ENCODE measurements at places on chromosomes 3 and 15.

- no peak for DNase-seq
Measured at GRCh38 chr15:85607141-85607806, 187.5 kb downstream of the KLHL25 start.

GRCh38 chr15:31347067-31347975 lies 20.7 kb downstream of the KLF13 start:
- DNase-seq, result peak; percentile 67

DNA sequence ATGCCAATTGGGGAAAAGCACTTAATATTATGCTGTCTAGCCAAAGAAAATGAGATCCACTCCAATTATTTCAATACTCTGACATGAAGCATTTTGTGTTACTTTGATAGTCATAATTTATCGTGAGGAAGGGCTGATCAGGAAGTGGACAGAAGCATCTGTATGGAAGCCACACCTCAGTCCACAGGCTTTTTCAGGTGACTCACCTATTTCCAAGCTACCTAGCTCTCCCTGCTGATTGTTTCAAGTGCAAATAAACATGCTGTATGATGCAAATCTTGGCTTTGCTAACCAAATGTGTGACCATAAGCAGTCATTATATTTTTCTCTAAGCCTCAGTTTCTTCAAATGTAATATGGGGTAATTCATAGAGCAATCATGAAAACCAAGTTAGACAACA lies 30.8 kb upstream of the CPB1 start:
- DNase-seq, result no peak

GRCh38 chr15:66598095-66598815 lies 32.5 kb upstream of the LCTL start:
- DNase-seq, result no peak

GRCh38 chr15:58602823-58603222 lies 146.7 kb downstream of the ADAM10 start:
- DNase-seq, result no peak

DNA sequence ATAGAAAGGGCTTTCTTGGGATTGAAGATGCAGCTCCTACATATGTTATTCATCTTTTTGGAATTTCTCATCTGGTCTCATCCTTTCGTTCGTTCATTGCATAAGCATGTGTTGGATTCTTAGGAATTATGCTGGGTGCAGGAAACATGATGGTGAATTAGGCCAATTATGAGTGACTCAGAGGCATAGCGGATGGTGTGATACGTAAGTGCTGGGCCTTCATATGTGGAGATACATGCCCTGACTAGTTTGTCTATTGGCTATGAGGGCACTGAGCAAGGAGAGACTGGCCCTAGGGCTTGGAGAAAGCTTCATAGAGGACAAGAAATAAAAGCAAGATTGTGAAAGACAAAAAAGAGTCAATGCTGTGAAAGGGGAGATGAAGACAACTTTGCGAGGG lies 235.1 kb downstream of the MYRIP start:
- no peak for DNase-seq

DNA sequence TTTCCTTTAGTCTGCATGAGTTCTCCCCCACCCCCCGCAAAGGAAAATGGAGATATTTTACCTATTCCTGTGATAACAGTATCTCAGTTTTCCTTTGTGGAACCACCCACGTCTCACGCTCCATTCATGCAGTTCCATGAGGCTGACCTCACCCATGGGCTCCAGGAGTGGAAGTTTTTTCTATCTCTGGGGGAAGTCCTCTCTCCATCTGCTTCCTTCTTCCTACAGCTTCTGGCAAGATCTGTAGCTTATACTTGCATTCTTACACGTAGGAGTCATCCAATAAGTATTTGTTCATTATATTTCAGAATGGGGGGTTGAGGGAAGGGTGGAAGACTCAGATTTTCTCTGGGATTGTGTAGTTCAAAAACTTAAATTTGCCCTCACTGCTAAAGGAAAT lies 5.8 kb upstream of the GLCE start:
- DNase-seq, result no peak

GRCh38 chr3:16026753-16027152 lies 147.7 kb upstream of the GALNT15 start:
- no peak for DNase-seq

- DNase-seq, result no peak
Measured at GRCh38 chr15:90883976-90884718, at the start of gene FES. Gene FES, plus strand, starts transcription at chr15:90884504. Its CDS starts 542 bp downstream, at chr15:90885046.

DNA sequence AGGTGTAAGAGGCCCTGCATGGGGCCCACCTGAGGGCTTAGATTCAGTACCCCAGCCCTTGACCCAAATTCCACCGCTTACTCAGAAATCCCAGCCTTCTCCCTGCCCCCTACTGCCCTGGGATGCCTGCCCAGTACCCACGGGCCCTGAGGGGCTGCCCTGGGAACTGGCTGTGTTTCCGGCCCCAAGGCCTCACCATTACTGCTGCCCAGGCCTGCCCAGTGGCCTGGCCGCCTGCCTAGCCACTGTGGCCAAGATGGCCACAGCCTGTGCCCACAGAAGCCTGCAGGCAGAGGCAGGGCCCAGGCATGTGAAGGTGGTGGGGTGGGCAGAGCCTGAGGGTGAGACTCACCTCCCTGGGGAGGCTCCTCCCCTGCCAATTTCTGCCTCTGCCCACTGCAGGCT lies 6.1 kb upstream of the PRKCD start:
- no peak for DNase-seq

DNA sequence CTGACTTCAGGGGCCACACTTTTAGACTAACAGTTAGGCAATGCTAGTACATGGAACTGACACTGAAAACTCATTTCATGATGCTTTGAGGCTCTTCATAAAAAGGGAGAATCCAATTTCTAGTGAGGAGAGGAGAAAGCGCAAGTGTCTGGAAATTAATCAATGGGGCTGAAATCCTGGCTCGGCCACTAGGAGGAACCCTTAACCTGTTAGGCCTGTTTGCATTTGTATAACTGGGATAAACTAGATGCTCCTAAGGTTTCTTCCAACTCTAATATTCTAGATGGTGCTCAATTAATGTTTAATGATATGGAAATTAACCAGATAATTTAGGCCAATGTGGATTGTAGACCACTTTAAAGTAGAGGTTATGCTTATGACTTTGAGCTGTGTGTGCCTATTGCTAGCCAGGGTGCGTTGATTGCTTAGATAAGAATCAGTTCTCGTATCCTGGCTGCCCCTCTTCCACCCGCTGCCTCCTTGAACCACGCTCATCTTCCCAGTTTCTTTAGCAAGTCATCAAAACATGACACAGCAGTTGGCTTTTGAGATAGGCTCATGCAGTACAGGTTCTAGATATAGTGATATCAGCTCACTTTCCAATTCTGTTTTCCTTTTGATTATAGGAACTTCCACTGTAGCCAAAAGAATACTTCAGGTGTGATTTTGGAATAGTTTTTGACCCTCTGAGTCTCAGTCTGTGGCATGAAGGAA lies 16.8 kb upstream of the CRBN start:
- no peak for DNase-seq

GRCh38 chr3:50600841-50601591 lies 10.6 kb downstream of the CISH start:
- peak; percentile 87 for DNase-seq

DNA sequence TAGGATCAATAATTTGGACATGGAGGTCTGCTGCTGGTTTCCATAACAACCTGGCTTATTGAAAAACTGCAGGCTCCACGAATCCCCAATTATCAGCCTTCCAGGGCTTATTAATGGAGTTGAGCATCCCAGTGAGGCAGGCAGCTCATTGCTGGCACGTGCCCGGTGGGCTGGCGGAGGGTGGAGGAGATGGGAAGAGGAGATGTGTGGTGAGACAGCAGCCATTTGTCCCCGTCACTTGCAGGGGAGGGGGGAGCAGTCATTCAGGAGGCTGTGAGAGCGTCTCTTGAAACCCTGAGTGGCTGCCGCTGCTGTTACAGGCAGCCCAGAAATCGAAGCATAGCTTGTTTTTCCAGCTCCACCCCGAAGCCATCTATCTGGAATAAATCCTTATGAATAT lies 70.6 kb downstream of the GAP43 start:
- DNase-seq, result no peak

DNA sequence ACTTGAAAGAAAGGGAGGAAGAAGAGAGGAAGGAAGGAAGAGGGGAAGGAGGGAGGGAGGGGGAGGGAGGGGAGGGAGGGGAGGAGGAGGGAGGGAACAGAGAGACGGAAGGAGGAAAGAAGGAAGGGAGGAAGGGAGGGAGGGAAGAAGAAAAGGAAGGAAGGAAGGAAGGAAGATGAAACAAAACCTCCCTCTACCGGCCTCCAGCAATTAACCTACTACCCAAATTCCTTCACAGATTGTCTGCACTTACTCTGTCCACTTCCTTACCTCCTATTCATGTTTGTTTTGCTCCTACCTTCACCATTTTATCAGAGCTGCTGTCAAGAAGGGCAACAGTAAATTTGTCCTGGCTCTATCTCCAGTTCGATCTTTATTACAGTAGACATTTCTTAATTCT lies 44.6 kb upstream of the BCL6 start:
- DNase-seq, result no peak

- no peak for DNase-seq
Measured at GRCh38 chr3:184377374-184377773, 633 bp downstream of the THPO start.

GRCh38 chr15:91936182-91936775 lies 82.8 kb downstream of the SLCO3A1 start:
- no peak for DNase-seq

DNA sequence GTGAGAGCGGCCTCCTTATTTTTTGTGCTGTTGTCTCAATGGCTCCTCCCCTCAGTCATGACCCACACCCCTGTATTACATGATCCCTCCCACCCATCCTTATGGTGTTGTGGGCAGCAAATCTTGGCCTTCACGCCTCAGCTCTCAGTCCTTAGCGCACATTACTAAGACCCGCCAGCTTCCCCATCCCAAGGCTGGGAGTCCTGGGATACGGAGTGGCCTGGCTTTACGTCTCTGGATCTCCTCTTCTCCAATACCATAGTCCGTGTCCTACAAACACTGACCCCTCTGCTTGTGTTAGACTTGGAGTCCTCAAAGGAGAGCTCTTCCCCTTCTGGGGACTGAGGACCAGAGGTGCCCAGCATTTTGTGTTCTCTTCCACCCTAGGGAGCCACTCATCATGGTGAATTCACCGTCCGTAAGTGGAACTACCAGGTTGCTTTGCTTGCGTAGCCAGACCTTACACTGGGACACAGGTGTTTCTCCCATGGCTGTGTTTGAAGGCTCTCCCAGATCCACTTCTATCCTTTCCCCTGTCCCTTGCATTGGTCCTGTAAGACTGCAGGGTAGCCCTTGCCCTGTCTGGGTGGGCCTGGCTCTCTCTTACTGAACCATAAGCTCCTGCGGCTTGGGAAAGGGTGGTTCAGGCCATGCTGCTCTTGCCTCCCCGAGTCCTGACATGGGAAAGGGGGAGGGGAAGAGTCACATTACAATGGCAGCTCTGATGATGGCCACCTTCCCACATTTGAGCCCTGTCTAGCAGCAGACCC lies 13.6 kb downstream of the GRM2 start:
- no peak for DNase-seq

- DNase-seq, result no peak
Measured at GRCh38 chr3:136069933-136070332, 104.4 kb downstream of the PPP2R3A start.

DNA sequence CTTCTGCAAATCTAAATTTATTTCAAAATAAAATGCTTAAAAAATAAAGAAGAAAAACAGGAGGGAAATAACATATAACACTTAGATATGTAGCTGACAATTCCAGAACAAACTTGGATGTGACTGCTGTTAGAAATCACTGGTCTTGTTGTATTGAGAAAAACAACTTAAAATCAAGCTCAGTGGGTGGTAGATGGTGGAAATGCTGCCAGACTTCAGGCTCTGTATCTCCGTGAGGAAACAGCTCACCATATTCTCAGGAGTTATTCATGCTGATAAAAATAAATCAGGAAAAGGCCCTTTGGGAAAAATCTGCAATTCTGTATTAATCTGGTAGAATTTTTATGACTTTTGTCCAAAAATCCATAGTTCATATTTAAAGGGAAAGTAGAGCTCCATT lies 477.6 kb downstream of the RAP2B start:
- DNase-seq, result no peak

DNA sequence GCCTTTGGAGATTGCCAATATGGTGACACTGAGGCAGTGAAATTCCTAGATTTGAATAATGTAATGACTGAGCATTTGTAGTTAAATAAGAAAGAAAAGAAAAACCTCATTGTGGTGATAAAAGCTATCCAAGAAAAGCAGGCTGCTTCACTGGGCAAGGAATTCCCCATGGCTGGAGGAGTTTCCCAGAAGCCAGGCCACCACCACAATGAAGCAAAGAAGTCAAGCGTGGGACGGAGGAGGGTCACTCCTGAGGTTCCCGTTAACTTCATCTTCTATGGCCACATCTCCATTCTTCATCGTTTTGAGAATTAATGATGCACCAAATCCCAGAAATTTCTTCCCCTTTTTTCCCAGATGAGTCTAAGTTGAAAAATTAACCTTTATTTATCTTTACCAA lies 185.8 kb upstream of the BCL6 start:
- DNase-seq, result no peak

Measured in activated CD8-positive, alpha-beta memory T cell treated with anti-CD3 and anti-CD28 coated beads for 48 hours (primary cell).